ENCODE measurements at places on chromosomes 4 and X.

- DNase-seq, result no peak
Measured at GRCh38 chr4:142405021-142405694, 440.9 kb downstream of the INPP4B start.

DNA sequence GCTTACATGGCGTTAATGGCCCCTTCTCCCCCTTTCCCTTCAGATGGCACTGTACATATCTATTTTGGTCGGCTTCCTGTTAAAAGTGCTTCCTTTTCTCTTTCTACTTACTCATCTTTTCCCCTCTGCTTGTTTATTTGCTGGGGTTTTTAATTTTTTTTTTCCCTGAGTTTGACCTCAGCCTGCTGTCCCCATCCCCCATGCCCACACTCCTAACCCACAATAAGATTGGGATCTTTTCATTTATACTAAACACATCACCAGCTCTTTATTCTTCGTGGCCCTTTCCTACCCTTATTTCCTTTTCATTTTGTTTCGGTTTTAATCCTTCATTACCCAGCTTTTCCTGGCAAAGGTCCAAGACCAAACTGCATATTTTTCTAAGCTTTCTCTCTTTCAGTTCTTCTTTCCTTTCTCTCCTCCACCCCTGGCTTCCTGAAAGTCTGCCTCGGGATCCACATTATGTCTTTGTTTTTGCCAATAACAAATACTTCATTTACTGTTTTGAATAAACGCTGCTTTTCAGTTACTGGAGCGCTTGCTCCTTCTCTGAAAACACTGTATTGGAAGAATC lies 152.0 kb upstream of the USP9X start:
- no peak for DNase-seq

DNA sequence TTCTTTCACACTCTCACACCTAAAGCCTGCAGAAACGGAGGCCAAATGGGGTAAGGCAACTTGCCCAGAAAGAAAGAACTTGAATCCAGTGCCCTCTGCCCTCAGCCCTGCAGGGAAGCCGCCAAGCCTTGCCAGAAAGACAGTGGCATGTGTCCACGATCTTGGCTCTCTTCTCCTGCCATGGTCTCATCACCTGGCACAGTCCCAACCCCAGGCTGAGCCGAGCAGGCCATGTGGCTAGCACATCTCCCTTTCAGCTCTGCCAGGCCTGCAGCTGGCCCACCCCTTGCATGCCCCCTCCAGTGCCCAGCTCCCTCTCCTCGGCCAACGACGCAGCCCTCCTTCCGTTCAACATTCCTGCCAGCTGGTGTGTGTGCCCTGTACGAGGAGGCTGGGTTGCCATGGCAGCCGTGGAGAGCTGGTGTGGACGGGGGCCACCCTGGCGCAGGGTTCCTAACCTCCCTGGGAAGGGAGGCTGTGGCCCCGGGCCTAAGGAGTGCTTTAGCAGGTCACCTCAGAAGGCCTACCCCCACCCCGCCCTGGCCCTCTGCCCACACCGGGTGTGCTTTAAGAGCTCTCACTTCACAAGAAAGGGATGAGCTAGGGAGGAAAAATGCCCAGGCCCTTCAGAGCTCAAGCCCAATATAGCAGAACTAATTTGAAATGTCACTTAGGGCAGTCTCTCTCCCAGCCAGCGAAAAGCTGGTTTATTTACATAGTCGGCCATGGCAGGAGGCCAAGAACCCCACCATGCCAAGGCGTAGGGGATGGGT lies 73.0 kb upstream of the PJA1 start:
- no peak for DNase-seq

DNA sequence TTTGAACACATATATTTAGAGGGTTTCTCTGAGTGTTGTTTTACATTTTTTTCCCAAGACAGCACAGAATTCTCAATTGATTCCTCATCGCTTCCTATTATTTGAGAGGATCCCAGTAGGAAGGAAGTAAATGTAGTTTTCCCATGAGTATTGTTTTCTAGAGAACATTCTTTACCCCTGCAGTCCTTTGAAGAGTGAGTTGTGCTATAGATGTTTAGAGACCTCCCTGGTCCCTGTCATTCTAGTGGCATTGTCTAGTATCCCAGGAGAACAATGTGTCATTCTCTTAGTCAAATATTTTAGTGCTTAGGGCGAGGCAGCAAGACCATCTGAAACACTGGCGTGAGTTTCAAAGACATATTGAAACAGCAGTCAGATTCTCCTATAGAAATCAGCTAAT lies 32.5 kb downstream of the SORBS2 start:
- DNase-seq, result no peak

DNA sequence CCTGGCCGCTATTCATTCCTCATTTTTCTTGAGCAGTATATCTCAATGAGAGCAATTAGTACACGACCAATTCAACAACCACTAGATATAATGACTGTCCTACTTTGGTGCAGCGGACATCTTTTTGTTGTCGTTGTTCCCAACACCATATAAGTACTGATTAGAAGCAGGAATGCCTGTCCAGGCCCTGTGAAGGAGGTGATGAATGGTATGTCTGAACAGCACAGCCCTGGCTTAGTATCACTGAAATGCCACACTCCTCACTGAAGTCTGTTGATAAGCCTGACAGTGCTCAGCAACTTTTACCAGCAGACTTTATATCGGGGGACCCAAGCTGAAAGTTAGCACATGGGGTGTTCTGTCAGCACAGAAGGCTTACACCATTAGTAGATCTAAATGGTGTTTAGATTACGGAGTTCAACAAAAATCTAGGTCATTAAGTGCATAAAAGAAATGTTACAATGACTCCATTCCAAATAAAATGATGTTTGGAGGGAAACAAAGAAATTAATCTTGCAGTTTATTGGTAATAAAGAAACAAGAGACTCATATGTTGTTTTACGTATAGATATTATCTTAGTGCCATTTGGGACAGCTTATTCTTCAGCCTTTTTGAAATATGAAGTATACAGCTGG lies 228.3 kb upstream of the TTC29 start:
- DNase-seq, result no peak

DNA sequence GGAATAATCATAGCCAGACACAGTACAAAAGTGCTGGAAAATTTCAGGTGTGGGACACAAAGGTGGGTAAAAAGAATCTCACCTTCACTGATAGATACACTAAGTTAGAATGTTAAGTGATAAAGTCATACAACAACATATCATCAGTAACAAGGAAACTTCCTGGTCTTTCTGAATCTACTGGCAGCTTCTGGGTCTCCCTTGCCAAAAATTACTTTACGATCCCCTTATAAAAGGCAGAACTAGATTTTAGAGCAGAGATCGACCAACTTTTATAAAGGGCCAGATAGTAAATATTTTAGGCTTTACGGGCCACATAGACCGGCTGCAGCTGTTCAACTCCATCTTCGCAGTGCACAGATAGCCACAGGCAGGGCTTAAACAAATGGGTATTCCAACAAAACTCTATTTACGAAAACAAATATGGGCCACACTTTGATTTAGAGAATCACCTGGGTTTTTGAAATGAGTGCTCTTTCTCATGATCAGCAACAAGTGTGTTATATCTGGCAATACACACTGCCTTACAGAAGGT lies 159.9 kb downstream of the AASDH start:
- no peak for DNase-seq

DNA sequence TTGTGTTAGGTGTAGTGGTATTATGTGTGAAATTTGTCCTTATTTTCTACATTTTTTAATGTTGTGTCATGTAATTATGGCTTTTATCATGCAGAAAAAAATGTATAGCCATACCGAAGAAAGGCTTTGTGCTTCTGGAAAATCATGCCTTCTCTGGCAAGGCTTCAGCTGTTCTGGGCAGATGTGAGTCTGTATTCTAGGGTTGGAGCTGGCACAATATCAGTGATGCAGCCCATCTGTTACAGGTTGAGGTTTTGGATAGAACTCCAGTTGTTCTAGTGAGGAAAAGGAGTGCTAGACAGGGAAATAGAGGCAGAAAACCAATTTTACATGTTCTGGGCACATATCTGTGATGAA lies 44.8 kb upstream of the PRSS12 start:
- DNase-seq, result no peak

DNA sequence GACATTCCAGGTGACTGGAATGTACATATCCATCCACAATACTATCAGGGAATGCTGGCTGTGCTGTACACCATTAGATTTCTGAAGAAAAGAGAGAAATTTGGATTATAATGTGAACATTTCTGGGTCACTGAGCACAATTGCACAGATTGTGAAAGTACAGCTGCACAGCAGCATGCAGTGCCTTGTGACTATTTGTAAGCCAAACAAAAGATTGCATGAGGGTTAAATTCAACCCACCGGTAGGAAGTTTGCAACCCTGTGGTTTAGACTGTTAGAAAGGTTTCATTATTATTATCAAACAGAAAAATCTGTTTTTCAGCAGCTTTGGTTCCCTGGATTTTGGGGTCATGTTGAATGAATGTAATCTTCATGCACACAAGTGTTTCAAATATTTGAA lies 24.5 kb downstream of the DDIT4L start:
- no peak for DNase-seq

- DNase-seq, result no peak
Measured at GRCh38 chr4:31085689-31086088, 365.5 kb downstream of the PCDH7 start.

DNA sequence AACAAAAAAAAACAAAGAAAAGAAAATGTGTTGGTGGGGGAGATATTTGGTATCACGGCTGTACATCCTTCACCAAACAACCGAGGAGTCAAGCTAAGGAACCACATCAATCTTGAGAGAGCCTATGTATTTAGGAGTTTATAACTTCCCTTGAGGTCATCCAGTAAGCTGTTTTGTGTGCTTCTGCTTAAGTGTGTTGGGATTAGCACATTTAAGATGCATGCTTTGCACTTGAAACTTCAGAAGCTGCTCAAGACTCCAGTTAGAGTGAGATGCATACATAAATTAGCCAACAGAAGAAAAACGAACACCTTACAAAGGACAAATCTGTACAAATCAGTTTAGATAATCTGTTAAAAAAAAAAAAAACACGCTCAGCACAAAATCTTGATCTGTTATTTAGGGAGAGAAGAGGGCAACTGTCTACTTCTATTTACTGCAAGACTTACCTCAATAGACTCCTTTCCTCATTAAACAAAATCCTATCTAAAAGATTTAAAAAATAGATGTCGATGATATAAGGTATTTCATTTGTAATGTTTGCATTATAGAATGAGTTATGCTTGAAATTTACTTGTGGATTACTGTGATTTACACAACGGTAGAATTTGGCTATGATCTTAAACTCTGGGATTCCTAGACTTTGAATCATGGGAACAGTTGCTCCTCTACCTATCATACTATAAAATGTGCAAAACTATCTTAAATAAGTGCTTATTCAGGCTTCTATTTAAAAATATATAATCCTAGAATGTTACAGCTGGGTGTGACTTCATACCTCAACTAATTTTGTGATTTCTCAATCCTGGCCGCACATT lies 53.8 kb upstream of the NAP1L5 start:
- no peak for DNase-seq

- DNase-seq, result no peak
Measured at GRCh38 chr4:144223149-144223548, 82.6 kb upstream of the GYPA start.

DNA sequence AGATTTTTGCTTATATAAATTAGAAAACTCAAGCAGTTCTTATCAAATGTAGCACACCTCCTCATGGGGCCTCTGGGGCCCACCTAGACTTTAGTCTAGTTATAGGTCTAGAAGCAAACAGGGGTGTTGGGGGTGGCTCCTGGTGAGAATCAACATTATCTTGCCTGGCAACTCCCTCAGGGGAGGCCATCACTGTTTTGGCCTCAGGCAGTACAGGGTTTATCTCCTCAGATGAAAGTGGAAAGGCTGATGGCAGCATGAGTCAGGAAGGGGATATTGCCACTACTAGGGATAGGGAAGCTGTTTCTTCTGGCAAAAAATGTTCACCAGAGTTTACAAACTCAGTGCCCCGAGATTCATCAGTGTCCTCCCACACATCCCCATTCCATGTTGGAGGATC lies 232.4 kb upstream of the BMP3 start:
- DNase-seq, result no peak

GRCh38 chrX:134161162-134161561 lies 75.8 kb upstream of the CCDC160 start:
- DNase-seq, result no peak

DNA sequence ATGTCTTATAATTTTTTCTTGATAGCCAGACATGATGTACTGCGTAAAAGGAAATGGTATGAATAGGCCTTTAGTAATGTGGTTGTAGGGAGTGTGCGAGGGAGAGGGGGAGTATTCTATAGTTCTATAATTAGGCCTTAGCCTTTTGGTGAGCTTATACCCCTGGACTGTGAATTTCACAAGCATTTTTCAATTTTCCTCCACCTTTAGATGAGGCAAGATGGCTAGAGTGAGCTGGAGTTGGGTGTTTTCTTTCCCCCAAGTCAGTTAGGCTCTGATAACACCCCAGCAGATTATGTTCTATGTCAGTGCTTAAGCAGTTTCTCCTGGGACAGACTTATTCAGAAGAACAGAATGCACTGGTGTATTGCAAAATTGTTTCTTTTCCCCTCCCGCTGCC lies 210.2 kb upstream of the NPY2R start:
- DNase-seq, result no peak

GRCh38 chr4:77880784-77881183 lies 18.2 kb downstream of the MRPL1 start:
- no peak for DNase-seq

- no peak for DNase-seq
Measured at GRCh38 chrX:119625843-119626242, 19.6 kb upstream of the NKRF start.

DNA sequence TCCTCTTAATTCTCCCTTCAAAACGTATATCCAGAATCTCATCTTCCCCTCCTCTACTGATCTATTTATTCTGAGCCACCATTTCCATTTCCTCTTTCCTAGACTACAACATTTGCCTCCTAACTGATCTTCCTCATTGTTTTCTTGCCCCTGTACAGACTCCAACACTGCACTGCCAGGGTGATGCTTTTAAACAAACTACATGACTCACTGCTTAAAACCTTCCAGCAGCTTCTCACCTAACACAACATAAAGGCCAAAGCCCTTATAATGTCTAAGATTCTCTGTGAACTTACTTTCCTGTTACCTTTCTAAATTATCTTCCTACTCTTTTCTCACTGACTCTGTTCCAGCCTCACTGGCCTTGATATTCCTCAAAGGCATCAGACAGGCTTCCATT lies 161.0 kb upstream of the HS3ST1 start:
- no peak for DNase-seq

- no peak for DNase-seq
Measured at GRCh38 chr4:57877047-57877458, 766.9 kb upstream of the IGFBP7 start.

DNA sequence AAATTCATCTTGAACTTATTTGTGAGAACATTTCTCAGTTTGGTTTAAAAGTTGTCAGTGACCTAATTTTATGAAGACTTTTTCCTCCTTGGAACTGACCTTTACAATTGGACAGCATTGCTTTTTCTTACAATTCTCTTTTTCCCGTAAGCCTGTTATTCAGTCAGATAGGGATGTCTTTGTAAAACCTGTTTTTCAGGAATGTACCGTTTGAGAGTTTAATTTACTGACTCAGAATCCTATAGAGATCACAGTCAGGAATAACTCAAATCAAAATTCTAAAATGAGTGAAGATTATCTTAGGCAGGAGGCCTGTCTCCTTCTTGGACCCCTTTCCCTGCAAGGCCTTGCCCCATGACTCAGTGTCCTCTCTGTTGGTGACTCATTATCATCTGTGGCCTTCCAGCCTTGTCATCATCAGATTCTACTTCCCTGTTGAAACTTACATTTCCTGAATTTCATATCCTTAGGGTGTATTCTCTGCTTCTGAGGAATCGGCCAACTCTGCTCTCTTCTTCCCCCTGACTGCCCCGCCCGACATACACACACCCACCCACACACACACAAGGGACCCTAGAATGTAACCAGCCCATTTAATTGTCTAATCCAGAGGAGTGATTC lies 99.8 kb downstream of the ARHGAP10 start:
- DNase-seq, result no peak
